ENCODE measurements at places on chromosomes 6 and 20. TPM values are rescaled to one million over a fixed set of nuclear protein-coding genes. Genes with fewer than 3 reads are reported as not detected.

DNA sequence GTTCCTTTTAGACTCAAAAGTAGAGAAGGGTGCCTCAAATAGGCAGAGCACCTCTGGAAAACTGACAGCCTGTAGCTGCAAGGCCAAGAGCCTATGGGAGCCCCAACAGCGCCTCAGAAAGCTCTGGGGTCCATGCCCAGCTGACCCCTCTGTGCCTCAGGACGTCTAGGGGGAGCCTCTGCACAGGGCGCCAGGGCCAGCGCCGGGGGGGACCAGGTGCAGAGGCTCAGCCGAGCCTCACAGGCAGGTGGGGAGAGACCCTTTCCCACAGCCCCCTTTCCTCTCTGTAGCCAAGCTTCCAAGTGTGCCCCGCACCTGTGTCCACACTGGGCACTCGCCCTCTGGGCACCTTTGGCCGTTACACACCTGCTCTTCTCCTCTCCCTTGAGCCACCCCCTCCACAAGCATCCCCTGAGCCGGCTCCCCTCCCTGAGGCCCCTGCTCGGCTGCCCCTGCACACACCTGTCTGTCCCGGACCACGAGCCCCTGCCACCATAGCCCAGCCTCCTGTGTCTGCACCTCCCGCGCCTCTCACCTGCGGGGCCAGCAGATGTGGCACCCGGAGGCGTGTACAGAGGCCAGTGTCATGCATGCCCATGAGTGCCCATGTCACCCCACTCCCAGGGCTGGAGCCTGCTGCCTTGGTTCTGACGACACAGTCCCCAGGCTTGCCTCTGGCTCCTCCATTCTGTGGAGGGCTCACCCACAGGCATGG, 53.2 kb downstream of the GINS1 start:
- DNase-seq = no peak
- no peak overlapping the region for H3K27ac ChIP-seq
- peaks cover 4% of the 10 kb centered on the region for H3K4me1 ChIP-seq
- no peaks in the 10 kb centered on the region for H3K36me3 ChIP-seq
- H3K4me3 ChIP-seq = no peak overlapping the region
- no peaks in the 10 kb centered on the region for H3K27me3 ChIP-seq

- no peaks in the 10 kb centered on the region for H3K27me3 ChIP-seq
- DNase-seq = no peak
- H3K27ac ChIP-seq = no peak overlapping the region
Observed at GRCh38 chr6:81086991-81087390, 665.5 kb downstream of the TENT5A start.

- H3K36me3 ChIP-seq = peaks cover 6% of the 10 kb centered on the region
- H3K27ac ChIP-seq = no peak overlapping the region
- DNase-seq = no peak
- H3K27me3 ChIP-seq = peaks cover 34% of the 10 kb centered on the region
- no peak overlapping the region for H3K4me3 ChIP-seq
Observed at GRCh38 chr6:166671434-166672081, 44.5 kb upstream of the RPS6KA2 start.

GRCh38 chr6:109790131-109790530, 99.0 kb downstream of the FIG4 start:
- no peak overlapping the region for H3K27ac ChIP-seq
- no peaks in the 10 kb centered on the region for H3K4me1 ChIP-seq
- peaks cover 6% of the 10 kb centered on the region for H3K36me3 ChIP-seq

Gene CFB
- total RNA-seq = 0.65 TPM

DNA sequence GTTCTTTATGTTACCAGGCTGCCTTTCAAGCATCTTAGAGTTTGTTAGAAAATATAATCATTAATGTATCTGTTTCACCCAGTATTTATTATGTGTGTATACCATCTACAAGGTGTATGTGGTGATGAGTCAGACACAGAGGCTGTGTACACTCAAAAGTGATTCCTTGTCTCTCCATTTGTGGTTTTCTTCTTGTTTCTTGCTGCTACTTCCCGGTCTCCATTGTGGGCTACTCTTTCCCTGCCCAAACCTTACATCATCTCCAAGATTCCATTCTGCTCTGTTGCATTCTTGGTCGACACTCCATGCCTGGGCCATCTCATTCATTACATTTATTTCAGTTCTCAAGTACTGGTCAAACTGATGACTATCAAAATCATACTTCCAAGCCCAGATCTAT, 182.2 kb upstream of the STXBP5 start:
- no peak overlapping the region for H3K4me3 ChIP-seq
- DNase-seq = no peak
- H3K27me3 ChIP-seq = peaks cover 11% of the 10 kb centered on the region
- H3K27ac ChIP-seq = no peak overlapping the region

DNA sequence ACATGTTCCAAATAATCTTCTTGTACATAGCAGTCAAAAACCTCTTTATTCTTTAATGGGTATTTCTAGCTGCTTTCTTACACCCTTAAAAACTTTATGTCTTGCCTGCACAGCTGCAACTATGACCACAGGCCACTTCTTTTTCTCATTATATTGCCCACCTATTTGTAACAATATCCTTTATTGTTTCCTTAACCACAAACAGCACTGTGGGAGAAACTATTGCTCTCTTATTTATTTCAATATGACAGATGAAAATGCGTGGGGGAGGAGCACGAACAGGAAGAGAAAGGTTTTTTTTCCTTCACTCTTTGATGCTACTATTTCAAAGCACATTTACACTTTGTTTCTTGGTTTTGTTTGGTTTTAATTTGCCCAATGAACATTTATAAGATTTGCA, 253.5 kb downstream of the GJA1 start:
- H3K4me1 ChIP-seq = no peaks in the 10 kb centered on the region
- no peaks in the 10 kb centered on the region for H3K36me3 ChIP-seq
- no peaks in the 10 kb centered on the region for H3K27me3 ChIP-seq
- DNase-seq = no peak
- no peak overlapping the region for H3K27ac ChIP-seq

- DNase-seq = no peak
- H3K4me3 ChIP-seq = no peak overlapping the region
- peak overlapping the region; percentile 65 for H3K27ac ChIP-seq
- peaks cover 3% of the 10 kb centered on the region for H3K36me3 ChIP-seq
Observed at GRCh38 chr6:44646355-44646754, 258.8 kb downstream of the CDC5L start.

DNA sequence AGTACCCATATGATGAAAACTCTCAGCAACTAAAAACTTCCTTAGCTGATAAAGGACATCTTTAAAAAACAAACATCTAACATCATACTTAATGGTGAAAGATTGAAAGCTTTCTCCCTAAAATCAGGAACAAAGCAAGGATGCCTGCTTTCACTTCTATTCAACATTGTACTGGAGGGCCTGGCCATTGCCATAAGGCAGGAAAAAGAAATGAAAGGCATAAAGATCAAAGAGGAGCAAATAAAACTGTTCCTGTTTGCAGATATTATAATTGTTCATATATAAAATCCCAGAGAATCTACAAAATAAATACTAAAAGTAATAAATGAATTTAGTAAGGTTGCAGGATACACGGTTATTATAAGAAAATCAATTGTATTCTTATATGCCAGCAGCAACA, 124.6 kb upstream of the ARMC2 start:
- H3K4me1 ChIP-seq = peaks cover 14% of the 10 kb centered on the region
- no peak overlapping the region for H3K4me3 ChIP-seq
- no peak for DNase-seq
- H3K36me3 ChIP-seq = no peaks in the 10 kb centered on the region
- H3K27ac ChIP-seq = no peak overlapping the region
- H3K27me3 ChIP-seq = peaks cover 13% of the 10 kb centered on the region

Gene NQO2
- 14.2 TPM for total RNA-seq

DNA sequence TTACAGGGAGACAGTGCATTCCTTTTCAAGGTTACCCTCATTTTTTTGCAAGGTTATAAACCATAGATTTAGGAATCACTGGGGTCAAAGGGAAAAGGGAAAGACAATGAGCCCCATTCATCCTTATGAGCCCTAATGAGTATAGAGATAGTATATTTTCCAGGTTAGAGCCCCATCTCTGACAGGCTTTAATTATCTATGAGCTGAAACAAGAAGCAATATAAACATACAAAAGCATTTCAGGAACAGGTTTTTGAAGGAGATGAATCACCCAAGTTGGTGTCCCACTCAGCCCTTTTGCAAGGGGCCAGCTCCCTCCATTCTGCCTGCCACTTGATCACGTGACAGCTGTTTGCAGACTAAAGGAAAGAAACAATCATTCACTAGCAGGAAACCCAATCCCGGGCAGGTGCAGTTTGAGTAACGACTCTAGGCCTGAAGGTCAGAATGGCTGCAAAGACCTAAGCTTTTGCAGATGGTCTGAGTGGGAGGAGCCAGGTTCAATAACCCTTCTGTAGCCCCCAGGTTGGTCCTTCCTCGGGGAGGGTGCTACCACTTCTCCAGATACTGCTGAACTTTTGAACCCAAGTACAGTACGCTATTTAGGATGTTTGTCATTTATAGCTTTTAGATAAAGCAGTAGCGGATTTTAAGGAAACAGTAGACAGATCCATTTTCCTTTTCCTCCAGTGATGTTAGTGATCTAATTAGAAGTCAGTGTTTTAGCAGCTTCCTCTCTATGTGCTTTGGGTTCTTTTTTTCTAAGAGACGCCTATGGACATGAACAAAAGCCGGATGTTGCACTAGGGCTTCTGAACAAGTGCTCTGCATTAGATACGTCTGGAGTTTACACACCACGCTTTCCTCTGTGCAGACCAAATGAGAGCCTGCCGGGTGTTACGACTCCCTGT, 253.2 kb downstream of the SOX4 start:
- H3K27ac ChIP-seq = no peak overlapping the region
- peaks cover 15% of the 10 kb centered on the region for H3K27me3 ChIP-seq
- no peak overlapping the region for H3K4me3 ChIP-seq
- no peak for DNase-seq

Gene CCM2L
- total RNA-seq = not detected

GRCh38 chr6:13120483-13121482, 207.6 kb downstream of the TBC1D7 start:
- H3K27ac ChIP-seq = no peak overlapping the region
- no peak for DNase-seq
- H3K4me3 ChIP-seq = no peak overlapping the region
- H3K27me3 ChIP-seq = peaks cover 74% of the 10 kb centered on the region

- H3K27ac ChIP-seq = no peak overlapping the region
- DNase-seq = no peak
Observed at GRCh38 chr6:138031417-138031816, 75.8 kb downstream of the PERP start.

GRCh38 chr6:130624046-130624445, 203.2 kb upstream of the SMLR1 start:
- H3K27me3 ChIP-seq = peaks cover 4% of the 10 kb centered on the region
- no peak overlapping the region for H3K4me3 ChIP-seq
- H3K4me1 ChIP-seq = peaks cover 5% of the 10 kb centered on the region
- no peak overlapping the region for H3K27ac ChIP-seq
- H3K36me3 ChIP-seq = no peaks in the 10 kb centered on the region

DNA sequence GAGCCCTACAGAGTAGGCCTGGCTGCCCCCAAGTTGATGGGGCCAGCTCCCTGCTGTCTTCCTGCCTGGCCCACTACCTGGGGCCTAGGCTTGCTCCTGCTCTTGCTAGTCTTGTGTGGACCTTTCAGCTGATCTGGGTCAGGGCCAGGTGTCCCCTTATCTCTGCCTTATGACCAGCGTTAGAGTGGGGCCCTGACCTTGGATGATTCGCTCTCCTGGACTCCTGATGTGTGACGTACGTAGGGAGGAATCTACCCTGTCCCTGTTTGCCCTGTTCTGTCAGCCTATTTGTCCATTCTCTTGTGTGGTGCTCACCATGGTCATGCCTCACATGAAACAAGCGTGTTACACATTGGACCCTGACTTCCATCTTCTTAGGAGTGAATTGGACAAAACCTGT, 571.8 kb downstream of the QKI start:
- no peak overlapping the region for H3K27ac ChIP-seq
- DNase-seq = no peak
- H3K27me3 ChIP-seq = peaks cover 20% of the 10 kb centered on the region
- H3K4me1 ChIP-seq = peaks cover 10% of the 10 kb centered on the region

- H3K27me3 ChIP-seq = no peaks in the 10 kb centered on the region
- H3K4me3 ChIP-seq = no peak overlapping the region
- H3K36me3 ChIP-seq = no peaks in the 10 kb centered on the region
- H3K4me1 ChIP-seq = no peaks in the 10 kb centered on the region
- DNase-seq = no peak
Observed at GRCh38 chr6:81735756-81736380, 16.6 kb downstream of the TENT5A start.

DNA sequence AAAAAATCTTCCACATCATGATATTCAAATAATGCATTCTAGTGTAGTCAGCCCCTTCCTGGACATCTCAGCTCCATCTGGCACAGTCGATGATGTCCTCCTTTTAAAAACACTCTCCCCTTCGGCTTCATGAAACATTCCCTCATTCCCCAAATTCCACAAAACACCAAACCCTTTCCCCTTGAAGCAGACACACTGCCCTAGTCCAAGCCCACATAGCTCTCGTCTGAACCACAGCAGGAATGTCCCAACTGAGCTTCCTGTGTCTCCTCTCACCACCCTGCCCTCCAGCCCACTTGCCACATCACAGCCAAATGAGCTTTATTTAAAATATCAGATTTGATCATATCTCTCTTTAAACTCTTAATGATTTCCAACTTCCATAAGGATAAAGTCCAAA, 106.4 kb upstream of the CARMIL1 start:
- no peak for DNase-seq
- H3K4me3 ChIP-seq = no peak overlapping the region
- no peak overlapping the region for H3K27ac ChIP-seq
- H3K4me1 ChIP-seq = peaks cover 3% of the 10 kb centered on the region
- no peaks in the 10 kb centered on the region for H3K36me3 ChIP-seq
- peaks cover 12% of the 10 kb centered on the region for H3K27me3 ChIP-seq

DNA sequence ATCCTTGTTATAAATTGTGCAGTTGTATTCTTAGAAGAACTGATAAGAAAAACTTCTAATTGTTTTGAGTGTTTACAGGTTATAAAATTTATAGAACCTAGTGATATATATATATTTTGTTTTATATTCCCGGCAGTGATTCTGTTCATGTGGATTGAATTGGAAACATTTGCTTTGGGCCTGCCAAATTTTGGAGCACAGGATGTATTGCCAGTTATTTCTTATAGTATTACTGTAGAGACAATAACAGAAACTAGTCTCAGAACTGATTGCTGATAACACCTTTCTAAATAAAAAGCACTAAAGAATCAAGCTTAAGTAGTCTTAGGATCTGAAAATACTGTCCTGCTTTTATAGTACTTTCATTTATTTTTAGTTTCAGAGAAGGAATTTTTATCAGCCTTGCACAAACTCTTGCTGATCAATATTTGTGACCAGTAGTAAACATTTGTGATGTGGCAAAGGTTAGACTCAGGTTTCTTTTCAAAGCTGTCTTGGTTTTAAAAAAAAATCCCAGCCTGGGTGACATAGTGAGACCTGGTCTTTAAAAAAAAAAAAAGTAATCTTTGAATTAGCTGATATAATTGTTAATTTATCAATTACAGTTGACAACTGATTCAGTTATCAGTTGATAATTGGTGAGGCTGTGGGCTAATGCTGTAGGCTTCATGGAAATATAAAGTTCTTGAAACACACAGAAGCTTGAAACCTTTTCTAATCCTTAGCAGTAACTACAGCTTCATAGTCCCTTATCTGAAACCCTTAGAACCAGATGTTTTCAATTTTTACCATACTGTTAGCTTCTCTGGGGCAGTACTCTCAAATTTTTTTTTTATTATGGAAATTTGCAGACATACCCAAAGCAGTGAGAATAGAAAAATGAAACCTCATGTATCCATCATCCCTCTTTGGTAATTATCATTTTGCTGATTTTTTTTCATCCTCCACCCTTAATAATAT, 42.4 kb downstream of the RNGTT start:
- peaks cover 7% of the 10 kb centered on the region for H3K36me3 ChIP-seq
- DNase-seq = no peak
- no peaks in the 10 kb centered on the region for H3K27me3 ChIP-seq
- H3K27ac ChIP-seq = no peak overlapping the region
- no peak overlapping the region for H3K4me3 ChIP-seq

Gene DCBLD1
- 1.8 TPM for total RNA-seq

Gene RALGAPB
- total RNA-seq = 42.1 TPM

Gene ACTL10
- total RNA-seq = 1.2 TPM

Data from T-helper 17 cell (primary cell).